ENCODE measurements at places on chromosomes 7 and 10.

DNA sequence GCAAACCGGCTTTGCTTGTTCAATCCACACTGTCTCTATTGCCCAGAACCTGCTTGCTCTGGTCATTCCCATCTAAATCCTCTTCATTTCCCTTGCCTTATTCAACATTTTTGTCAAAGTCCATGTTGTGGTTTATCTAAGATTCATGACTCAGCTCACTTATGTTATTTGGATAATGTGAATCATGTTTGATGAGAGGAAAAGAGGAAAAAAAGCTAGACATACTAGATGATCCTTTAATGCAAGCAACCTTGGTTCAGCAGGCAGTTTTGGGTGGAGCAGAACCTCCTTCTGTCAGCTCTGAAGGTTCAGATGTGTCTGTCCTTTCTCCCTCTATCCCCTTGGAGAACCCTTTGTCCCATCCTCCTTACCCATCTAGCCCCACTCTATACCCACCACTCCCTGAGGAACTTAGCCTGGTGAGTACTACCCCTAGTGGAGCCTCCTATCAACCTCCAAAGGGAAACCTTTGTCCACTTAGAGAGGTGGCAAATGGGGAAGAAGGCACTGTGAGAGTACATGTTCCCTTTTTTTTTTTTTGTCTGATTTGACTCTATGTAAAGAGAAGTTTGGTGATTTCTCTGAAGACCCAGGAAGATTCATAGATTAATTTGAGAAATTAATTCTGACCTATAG is 2.1 kb upstream of the SAMD9L start:
- peak; percentile 57 for DNase-seq

- DNase-seq: peak; percentile 39
Measured at GRCh38 chr10:70619271-70620019, 16.9 kb upstream of the PRF1 start.

DNA sequence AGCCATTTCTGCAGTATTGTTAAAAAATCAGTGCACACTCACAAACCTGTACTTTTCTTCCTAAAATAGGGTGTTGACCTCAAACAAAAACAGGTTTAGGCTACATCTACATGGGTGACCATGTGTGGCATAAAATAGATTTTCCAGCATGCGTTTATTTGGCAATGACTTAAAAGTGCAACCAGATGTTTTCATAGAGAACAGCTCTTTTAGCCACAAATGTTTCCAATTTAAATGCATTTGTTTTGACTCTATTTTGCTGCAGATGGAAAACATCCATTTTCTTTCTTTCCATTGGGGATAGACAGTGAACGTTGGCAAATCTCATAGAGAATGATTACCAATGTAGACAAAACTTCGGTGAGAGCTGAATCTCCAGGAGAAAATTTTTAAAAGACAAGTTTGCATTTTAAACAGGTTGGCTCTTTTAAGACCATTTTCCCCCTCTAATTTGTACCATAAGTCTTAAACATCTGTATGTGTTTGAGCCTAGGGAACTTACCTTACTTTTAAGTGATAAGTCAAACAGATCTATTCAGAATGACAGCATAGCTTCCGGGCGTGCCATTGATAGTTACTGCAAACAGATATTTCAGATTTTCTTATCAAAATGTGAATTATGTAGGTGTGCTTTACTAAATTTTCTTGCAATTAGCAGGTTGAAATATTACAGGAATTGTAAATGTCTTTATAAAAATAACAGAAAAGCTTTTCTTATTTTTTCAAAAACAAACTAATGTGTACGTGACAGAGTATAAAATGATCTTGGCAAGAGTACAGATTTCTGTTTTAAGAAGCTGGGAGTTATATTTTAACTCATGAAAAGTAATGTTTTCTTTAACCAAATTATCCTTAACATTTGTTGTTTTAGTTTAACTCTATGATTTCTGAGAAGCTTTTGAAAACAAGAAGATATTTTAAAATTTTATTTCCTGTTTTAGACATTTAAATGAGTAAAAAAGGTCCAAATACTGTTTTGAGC is 144.9 kb downstream of the HGF start:
- DNase-seq: peak; percentile 63

- DNase-seq: no peak
Measured at GRCh38 chr7:83738291-83738835, 89.4 kb upstream of the SEMA3E start.

- no peak for DNase-seq
Measured at GRCh38 chr7:651032-651728, 75.3 kb upstream of the DNAAF5 start.

DNA sequence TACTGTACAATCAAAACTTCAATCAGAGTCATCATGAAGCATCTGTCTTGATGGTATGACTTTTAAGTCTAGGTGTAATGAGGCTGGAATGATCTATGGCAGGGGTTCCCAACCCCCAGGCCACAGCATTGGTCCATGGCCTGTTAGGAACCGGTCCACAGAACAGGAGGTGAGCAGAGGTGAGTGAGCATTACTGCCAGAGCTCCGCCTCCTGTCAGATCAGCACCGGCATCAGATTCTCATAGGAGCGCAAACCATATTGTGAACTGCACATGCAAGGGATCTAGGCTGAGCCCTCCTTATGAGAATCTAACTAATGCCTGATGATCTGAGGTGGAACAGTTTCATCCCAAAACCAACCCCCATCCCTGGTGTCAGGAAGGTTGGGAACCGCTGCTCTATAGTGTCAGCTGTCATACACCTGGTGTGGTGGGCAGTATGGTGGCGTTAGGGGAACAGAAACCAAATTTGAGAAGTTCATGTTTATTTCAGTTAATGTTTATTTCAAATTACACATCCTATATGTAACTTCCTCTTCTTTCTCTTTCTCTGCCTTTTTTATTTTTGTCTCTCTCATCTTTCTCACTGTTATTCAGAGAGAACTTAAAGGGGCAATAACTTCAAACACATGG is 432.6 kb downstream of the TNS3 start:
- no peak for DNase-seq

GRCh38 chr10:4607681-4608080 is 218.3 kb upstream of the AKR1E2 start:
- no peak for DNase-seq

DNA sequence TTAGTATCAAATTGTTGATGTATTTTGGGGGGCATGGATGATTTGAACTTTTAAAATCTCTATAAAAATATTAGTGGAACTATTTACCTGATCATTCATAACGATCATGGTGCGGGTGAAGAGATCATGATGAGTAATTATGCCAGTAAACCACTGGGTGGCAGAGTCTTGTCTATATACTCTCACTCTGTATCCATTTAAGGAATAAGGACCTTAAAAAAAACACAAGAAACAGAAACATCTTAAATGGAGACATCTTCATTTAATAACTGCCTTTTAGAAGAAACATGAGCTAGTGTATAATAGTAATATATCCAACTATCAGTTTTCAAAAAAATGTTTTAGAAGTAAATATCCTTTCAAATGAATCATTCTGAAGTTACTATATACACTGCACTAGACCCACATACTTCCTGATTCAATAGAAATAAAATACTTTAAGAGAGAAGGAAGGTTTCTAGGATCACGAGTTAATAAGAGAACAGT is 84.0 kb downstream of the NRBF2 start:
- DNase-seq: peak; percentile 59

DNA sequence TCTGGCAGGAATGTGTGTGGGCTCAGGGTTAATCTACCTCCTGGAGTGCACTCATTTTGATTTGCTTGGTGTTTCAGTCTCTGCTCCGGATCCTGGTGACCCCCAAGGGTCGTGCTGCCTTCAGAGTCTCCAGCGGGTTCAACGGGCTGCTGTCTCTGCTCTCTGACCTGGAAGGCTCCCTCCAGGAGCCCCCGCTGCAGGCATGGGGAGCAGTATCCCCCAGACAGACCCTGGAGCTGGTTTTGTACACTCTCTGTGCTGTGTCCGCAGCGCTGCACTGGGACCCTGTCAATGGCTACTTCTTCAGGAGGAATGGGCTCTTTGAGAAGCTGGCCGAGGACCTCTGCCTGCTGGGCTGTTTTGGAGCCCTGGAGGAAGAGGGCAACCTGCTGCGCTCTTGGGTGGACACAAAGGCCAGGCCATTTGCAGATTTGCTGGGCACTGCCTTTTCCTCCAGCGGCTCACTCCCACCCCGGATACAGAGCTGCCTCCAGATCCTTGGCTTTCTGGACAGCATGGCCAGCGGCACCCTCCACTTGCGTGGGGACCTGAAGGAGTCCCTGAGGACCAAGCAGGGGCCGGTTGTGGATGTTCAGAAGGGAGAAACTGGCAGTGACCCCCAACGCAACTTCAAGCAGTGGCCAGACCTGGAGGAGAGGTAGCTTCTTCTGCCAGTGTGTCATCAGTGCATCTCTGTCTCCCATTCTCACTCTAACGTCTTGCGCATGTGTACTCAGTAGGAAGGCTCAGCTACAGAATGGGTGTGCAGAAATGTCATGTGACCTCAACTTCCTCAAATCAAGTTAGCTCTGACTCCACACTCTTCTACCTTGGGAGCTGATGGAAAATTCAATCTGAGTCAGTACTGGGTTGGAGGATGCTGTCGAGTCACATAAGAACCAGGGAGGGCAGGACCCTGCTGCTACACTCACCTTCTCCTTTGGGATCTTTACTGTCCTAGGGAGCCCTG is 58.5 kb downstream of the WDFY4 start:
- no peak for DNase-seq

GRCh38 chr10:43287056-43288007 is 20.5 kb upstream of the RASGEF1A start:
- DNase-seq: no peak

DNA sequence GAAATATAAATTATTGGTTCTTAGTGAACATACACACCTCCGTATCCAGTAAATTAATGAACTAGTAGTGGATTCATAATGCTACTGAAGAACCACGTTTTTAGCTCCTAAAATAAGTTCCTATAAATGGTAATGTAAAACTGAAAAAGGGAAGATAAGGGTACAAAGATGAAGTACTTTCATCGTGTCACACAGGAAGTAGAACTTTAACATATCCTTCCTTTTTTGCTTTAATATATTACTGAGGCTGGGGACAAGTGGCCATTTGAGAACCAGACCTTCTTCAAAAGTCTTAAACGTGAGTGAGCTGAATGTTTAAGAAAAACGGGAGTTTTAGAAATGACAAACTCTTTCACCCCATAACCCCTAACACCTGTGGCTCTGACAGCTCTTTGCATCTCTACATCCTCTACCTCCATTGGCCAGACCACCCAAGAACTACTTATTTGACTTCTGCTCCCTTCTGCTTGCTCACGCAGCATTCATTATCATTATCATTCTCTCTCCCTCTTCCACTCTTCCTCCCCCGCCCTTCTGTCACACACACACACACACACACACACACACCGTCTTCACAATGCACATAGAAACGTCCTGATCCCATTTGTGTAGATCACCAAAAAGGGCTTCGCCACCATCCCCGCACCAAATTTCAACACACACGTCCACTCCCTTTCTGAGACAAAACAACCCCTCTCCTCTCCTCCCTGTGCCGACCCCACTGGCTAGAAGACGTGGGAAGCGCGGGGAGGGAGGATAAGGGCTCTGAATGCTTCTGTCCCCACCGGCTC is 677 bp downstream of the SKAP2 start:
- peak; percentile 14 for DNase-seq

DNA sequence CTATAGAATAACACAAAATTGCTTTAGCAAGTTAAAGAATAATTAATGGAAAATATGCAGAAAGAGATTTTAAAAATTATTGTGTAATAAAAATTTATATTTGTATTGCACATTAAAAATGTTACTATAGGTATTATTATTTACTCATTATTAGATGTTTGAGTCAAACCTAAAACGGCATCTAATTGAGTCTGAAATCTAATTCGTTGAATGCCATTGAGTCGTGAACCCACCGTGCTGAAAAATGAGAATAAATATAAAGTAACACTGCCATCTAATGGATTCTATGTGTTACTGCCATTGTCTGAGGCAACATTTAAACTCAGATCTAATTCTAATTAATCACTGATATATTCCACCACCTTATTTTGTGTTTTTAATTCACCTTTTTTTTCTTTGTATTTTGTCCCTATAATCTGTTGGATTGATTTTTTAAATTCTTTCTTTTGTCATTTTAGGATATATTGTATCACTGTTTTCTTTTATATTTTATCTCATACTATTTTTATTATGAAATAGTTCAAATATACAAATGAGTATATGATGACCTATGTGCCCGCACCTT is 62.2 kb downstream of the SAMD9 start:
- peak; percentile 57 for DNase-seq

Measured in fibroblast of skin of right quadriceps (primary cell).